ENCODE measurements at places on chromosomes 6 and 20.
A peak's percentile ranks its signal among the peaks of the same experiment; 100 is the strongest.

GRCh38 chr6:9504191-9504590 lies 910.7 kb downstream of the TFAP2A start:
- no peak for DNase-seq

- DNase-seq, result peak; percentile 64
Measured at GRCh38 chr20:50317609-50318008, 127.0 kb downstream of the CEBPB start.

DNA sequence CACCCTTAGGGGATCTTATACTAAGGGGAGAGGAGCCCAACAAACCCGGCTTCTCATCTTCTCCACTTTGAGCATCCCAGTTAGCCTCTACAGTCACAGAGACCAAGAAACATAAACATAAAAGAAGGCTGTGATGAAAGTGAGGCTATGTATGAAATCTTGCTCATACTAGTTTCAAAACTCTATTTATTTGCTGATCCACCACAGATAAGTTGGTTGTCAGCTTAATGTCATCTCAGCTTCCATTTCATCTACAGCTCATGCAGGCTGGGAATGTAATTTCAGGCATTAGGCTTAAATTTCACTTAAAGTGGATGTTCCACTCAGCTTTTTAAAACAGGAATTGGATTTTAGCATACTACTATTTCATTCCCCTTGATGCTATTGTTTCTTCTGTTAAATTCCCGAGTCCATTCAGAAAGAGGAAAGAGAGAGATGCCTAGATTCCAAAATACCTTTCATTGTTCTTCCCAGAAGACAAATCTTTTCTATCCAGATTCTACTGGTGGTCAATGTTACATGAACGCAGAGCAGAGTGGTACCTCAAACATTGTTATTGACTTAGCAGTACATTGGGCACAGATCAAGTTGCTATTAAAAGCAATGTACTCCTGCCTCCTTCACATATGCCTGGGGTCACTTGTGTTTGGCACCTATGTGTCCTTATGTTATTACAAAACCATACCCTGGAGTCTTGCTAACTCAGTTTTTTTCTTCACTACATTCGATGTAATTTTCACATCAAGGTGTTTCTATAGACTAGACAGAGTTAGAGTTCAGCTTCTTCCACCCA lies 149.0 kb downstream of the HACE1 start:
- no peak for DNase-seq

DNA sequence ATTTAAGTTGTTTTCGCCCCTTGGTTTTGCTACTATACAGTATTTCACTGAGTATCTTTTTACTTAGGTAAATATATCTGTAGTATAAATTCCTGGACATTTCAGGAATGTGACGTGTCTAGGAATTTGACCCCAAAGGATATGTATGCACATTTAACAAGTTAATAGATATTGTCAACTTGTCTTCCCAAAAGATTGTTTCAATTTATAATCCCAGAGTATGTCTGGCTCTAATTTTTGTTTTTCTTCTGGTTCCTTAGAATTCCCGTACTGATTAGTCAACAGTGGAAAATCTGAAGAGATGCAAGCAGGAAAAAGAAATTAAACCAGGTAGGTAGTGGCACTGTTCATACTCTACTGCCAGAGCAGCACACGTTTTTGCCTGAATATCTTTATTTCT lies 7.2 kb downstream of the PKIG start:
- no peak for DNase-seq

DNA sequence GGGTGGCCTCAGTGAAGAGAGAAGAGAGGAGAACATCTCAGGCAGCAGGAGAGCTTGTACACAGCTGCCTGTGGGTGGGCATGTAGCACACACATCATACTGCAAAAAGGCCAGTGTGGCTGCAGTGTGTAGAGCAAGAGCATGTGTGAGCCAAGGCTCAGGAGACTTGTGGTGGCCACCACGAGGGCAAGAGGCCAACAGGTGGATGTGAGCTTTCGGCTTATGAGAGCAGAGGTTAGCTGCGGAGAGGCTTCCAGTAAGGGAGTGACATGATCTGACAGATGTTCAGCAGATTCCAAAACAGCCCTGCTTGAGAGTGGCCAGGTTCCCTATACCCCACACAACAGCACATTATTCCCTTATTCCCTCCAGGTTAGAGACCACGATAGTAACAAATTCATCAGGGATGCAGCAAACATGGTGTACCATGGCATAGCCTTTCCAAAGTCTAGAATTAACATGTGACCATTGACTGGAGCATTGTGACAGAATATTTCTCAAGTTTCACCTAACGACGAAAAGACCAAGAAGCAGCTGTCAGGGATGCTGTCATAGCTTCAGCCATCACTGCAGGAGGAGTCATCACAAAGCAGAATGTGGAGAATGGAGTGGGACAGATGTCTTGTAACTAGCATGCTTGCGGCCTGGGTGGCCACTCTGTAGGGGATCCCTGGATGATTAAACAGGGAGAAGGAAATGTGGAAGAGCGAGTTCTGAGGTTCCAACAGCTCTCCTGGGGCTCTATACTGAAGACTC lies 23.1 kb downstream of the HM13 start:
- no peak for DNase-seq

All from MV-4-11 (cell line).